NCI-H2081 (cell line): ENCODE measurements at places on chromosomes 2 and 18.

DNA sequence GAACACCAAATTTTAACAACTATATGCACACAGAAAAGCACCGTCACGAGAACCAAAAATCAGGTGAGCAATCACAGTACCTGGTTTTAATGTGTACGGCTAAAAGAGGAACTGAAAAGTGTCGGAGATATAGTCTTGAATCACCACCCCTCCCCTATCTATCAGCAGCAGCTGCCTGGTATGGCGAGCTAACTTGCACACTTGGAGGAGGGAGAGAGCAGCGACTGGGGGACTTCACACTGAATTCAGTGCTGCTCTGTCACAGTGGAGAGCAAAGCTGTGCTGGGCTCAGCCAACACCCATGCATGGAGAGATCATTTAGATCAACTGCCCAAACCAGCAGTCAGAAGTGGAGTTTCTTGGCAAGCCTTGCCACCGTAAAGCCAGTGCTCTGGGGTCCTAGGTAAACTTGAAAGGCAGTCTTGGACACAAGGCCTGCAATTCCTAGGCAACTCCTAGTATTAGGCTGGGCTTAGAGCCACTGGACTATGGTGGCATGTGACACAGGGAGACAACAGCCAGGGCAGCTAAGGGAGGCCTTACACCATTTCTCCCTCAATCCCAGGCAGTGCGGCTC is 89.2 kb upstream of the CD226 start:
- no peak for DNase-seq

GRCh38 chr2:101200676-101201075 is 49.5 kb upstream of the TBC1D8 start:
- no peak for DNase-seq

GRCh38 chr2:222481941-222482340 is 57.6 kb downstream of the SGPP2 start:
- no peak for DNase-seq

GRCh38 chr18:57759650-57760049 is 43.5 kb downstream of the ATP8B1 start:
- DNase-seq, result no peak

DNA sequence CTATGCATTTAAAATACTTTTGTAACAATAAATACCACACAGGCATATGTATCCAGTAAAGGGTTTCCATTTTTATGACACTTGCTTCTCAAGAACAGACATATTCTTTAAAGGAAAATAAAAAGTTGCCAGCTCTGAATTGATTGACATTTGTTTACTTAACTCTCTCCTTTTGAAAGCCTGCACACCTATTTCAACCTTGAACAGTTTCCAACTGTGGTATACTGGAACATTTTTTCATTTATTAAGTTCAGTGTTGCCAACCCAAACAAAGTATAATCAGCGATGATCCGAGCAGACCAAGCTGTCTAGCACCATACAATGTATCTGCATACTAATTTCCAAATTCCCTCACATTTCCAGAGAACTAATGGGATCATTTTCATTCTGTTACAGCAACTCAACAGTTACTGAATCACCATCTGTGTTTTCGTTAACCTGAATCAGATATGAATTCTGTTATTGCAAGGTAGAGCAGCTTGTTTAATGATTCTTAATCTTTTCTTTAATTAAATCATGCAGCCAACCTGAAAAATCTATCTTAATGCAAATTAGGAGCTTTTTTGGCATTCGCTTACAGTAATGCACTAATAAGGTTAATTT is 725.5 kb upstream of the ZEB2 start:
- no peak for DNase-seq

DNA sequence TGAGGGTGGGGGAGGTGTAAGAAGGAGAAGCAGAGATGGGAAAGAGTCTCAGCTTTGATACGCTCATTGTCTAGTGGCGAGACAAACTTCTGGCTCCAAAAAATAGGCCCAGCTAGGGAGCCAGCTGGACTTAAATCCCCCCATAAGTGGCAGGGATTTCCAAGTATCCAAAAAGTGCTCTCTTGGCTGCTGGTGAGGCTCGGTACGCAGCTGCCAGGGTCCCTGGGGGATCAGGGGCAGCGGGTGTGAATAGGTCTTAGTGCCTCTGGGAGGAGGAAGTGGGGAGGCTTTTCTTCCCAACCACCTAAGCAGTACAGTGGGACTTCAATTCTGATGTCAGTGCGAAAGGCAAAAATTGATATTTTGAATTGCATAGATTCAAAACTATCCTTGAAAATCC is 73.5 kb downstream of the ALK start:
- DNase-seq, result no peak
